ENCODE measurements at places on chromosomes 3 and 15.

DNA sequence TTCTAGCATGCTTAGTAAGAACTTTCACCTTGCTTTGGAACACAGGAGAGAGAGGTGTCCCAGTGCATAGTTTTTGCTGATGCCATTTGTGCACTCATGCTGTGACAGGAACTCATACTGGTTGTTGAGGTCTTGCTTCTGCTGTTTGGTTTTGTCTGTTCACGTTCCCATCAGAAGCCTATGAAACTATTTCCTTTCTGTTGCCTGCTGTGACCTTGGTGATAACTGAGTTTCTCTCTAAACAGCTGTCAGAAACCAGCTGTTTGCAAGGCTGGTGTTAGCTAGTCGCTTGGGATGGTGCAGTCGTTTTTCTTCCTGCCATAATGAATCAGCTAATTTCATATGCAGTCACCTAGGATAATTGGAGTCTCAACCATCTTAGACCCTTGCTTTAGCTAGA, 724.1 kb downstream of the GRM7 start:
- no peak for DNase-seq

DNA sequence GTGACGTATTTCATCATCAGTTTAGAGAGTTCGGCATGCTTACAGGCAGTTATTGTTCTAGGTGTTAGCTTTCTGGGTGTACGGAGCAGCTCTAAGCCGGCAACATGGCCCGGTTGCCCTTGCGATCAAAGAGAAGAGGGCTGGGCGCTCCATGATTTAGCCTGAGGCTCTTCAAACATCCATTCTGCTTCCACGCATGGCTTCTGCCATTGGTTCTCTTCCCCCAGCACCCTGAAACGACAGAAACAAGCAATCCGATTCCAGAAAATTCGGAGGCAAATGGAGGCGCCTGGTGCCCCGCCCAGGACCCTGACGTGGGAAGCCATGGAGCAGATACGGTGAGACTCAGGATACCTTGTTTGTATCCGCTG, 574 bp downstream of the NGRN start:
- DNase-seq = peak; percentile 41

DNA sequence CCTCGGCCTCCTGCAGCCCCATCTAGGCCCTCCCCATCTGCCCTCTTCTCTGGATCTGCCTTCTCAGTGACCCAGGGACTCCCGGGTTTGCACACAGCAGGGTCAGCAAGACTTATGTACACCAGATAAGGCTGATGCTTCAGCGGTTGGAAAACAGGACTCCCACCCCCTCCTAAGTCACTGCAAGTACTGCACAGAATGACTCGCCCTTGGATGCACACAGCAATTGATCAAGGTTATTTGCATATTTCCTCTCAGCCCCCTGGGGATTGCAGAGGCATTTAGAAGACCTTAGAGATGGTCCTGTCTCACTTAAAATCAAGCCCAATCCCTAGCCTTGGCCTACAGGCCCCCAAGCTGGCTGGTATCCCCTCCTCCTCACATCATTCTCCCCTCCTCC, 8.9 kb downstream of the ACAN start:
- no peak for DNase-seq

DNA sequence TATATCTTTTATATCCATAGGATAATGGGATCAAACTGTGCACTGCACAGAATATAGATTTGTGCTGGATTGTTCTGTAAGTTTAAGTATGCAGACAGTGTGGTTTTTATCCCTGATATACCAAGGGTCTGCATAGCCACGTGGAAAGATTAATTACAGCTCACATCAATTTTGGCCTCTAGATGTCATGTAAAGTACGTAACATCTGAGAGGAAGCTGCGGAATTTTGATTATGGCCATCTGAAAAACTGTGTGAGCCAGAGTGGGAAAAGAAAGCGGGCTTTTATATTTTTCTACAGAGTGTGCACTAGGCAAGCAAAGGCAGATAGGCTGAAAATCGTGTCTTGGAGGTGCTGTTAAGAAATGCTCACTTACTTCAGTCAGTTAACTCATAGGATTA, 562.7 kb downstream of the GBE1 start:
- no peak for DNase-seq

DNA sequence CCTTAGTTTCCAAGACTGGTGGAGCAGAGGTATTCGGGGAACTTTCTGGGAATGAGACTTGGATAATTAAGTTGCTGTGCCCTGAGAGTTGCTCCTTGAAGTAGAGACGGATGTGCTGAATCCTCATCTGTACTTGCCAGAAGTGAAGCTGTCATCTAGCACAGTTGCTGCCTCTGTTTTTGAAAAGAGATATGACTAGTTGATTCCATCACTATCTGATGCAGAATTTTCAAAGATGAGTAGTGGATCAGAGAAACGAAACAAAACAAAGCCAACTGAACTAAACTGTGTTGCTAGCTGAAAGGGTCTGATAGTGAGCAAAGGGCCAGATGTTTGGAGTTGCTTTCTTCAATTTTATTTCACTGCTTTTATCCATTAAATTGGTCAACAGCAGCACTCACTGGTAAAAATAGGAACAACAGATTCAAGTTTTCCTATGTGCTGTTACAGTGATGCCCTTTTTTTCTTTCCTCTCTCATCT, 52.7 kb downstream of the MITF start:
- DNase-seq = peak; percentile 70

DNA sequence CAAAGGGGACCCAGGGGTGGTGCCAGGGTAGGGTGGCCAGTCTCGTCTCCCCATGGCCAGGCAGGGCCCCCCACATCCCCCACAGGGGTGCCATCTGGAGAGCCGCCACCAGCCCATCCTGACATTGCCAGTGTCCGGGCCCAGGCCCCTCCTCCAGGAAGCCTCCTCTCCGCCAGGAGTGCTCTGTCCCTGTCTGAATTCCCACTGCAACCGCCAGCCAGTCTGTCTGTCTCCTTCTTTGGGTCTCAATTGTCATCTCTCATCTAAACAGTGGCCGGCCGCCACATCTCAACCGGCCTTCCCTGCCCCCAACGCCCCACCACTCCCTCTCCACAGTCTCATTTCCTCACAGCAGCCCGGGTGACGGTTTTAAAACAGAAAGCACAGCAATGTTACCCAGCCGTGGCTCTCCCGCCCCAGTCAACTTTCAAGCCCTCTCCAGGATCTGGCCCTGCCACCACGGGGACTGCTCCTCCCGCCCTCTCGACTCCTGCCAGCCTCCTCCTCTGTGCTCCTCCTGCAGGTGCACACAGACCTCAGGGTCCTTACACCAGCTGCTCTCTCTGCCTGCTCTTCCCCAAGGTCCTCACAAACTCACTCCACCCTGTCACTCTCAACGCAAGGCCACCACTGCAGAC, 57.0 kb downstream of the IQSEC1 start:
- no peak for DNase-seq

- DNase-seq = peak; percentile 22
Measured at GRCh38 chr15:51731549-51732267, 5.7 kb downstream of the LYSMD2 start.

GRCh38 chr15:38378161-38378560, 75.8 kb upstream of the FAM98B start:
- no peak for DNase-seq

DNA sequence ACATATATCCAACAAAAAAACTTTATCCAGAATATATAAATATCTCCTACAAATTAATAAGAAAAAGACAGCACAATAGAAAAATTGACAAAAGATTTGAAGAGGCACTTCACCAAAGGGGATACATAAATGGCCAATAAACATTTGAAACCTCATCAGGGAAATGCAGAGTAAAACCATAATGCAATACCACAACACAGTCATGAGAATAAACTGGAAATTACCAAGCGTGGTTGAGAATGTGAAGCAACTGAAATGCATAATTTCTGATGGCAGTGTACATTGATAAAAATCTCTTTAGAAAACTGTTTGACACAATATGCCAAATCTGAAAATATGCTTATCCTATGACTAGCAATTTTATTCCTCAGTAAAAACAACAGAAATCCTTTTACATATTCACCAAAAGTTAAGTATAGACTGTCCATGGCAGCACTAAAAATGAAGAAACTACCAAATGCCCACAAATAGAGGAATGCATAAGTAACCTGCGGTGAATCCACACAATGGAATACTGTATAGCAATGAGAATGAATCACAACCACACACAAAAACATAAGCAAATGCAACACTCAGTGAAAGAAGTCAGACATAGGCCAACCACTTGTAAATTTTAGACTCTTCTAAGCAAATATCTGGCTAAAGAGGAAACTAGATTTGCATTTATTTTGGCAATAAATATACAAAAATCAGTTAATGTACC, 7.9 kb downstream of the LYZL4 start:
- no peak for DNase-seq

DNA sequence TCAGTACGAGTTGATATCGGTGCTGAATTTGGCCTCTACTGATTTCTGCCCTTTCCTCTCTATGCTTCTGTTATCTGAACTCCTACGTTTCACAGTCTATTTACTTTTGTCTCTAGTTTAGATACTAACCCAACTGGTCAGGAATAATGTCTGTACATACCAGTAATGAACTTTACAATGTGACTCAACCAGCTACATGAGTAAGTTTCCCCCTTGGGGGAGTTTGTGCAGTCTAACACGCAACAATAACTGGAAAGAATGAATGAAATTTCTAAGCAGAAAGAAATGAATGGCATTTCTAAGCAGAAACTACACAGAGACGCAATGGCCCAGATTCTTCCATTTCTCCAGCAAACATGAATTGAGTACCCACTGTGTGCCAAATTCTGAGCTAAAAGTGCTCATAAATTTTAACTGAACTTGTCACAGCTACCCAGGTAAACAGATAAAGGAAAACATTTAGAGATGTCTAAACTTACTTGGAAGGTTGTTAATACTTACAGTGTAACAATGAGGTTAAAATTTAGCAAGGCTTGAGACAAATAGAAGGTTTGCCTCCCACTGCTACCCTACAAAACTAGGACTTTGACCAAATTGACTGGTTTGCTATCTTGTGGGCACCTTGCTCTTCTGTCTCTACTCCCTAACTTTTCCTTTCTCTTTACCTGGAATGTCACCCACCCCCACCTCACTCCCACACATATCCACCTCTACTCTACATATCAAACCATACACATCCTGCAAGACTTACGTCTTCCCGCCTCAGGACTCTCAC, 11.6 kb downstream of the UPK1B start:
- DNase-seq = peak; percentile 92

- DNase-seq = peak; percentile 54
Measured at GRCh38 chr15:36936613-36937012, 163.7 kb downstream of the MEIS2 start.

GRCh38 chr3:126154391-126155279, 25.8 kb downstream of the ALDH1L1 start:
- no peak for DNase-seq

GRCh38 chr3:79297245-79297960, 470.4 kb downstream of the ROBO1 start:
- peak; percentile 74 for DNase-seq

- DNase-seq = no peak
Measured at GRCh38 chr15:66654739-66655375, 47.2 kb upstream of the SMAD6 start.

- DNase-seq = peak; percentile 94
Measured at GRCh38 chr15:77144492-77145070, 73.7 kb upstream of the TSPAN3 start.

DNA sequence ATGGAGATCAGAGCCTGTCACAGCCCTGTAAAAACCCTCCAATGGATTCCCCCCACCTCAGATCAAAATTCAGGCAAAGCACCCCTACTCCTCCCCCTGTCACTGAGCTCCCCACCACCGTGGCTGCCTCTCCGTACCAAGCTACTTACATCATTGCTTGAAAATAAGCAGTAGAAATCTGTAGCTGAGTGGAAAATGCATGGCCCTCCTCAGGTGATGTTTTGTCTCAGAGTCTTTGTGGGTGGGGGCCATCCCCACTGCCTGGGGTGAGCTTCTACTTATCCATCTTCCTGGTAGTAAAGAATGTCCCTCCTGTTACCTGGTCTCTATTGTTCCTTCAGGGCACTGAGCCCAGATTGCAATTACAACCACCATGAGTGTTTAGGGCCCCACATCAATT, 34.5 kb downstream of the SLCO2A1 start:
- DNase-seq = no peak

- DNase-seq = no peak
Measured at GRCh38 chr3:161139686-161140085, 34.5 kb upstream of the B3GALNT1 start.

GRCh38 chr15:57340682-57341259, 35.5 kb upstream of the CGNL1 start:
- DNase-seq = peak; percentile 11

DNA sequence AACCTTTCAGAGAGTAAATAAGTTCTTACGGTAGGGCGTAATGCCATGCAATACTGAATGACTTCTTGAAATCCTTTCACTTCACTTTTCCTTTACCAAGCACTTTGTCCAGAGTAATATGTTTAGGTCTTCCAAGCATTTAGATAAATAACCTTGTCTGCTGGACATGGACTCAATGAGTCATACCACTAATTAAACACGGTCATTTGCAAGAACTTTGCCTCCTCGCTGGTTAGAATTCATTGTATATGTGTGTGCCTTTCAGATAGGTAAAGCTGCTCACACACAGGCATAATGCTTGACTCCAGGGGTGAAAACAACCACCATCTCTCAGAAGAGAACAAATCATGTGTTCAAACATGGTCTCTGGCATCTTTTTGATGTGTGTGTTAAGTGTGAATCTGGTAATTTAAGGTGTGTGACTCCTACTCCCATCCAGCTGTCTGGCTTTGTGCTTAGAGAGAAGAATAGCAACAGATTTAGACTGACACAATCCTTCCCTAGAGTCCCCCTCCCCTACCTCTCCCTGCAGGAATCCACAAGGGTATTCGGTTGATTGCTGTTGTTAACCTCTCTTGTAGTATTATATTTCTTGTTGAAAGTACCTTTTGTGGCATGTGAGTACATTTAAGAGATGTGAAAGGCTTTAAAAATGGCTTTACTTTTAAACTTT, 419.0 kb downstream of the CNTN4 start:
- DNase-seq = no peak

DNA sequence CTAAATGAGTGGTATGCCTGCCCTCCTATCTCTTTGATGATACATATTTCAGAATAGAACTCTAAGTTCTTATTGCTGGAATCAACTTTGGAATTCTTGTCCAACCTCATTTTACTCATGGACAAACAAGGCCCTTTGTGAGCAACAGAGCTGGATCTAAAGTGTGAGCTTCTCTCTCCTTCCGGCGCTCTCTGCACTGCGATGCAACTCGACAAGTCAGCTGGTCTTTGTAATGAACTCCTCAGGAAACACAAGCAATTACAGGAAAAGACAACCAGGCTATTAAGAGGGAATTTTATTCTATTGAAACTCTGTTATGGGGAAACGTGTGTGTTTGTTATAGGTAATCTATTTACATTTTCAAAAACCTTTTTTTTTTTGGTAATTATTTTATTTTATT, 20.3 kb upstream of the NRROS start:
- DNase-seq = no peak
